ENCODE measurements at places on chromosomes 7 and 10.

GRCh38 chr7:28840592-28840995 is 117.5 kb downstream of the TRIL start:
- DNase-seq: no peak

DNA sequence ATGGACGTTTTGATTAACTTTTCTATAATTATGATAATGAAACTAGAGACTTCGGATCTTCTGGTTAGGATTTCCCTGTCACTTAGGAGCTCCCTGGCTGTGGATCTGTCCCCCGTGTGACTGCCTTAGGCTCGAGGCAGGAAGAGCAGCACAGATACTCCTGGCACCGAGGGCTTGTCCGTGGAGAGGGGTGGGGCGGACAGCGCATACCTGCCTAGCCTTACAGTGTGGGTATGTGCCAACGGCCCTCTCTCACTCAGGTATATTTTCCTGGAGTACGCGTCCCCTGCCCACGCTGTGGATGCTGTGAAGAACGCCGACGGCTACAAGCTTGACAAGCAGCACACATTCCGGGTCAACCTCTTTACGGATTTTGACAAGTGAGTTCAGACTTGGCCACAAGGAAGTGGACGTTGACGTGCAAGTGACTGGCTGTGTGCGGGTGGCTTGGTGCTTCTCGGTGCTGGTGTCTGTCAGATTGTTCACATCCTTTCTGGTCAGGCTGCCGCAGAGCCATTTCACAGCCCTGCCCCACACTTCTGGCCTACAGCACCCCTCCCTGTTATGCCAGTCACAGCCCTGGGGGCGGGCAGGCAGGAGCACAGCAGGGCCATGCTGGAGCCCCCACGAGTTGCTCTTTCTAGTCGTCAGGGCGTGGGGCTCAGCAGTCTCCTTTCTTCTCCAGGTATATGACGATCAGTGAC is 7.9 kb downstream of the EIF3B start:
- no peak for DNase-seq

DNA sequence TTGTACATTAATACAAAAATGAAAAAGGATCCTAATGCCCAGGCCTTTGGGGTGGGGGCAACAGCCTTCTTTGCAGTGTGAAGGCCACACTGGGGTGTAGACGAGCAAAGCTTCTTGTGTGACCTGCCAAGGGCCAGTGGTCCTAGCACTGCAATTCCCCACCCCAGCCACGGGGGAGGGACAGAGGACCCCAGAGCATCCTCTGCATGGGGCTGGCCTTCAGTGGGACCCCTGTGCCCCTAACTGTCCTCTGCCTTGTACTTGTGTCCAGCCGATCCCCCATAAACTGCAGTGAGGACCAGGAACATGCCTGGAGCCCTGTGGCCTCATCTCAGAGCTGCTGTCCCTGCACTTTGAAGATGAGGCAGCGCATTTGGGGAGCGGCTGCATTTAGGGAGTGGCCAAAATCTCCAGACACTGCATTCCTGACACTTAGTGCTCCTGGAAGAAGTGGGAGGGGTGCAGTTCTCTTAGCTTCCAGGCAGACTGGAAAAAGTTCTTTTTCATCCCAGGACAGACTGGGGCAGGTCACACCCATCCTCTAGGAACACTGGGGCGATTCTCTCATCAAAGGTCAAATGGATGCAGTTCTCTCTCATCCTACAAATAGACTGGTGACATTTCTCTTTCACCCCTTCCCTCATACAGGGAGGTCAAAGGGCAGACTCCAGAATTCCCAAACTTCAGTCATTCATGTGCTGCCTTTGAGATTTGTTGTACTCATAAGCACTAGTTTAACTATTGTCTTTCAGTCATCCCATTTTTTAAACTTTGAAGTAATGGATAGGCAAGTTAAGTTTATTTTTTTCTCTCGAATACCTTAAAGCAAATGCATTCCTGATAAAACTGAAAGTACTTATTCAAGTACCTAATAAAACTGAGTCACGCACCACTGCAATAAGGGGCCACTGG is 922 bp upstream of the MYO1G start:
- DNase-seq: no peak

GRCh38 chr10:88989824-88990383 is 694 bp upstream of the FAS start:
- DNase-seq: peak; percentile 64

DNA sequence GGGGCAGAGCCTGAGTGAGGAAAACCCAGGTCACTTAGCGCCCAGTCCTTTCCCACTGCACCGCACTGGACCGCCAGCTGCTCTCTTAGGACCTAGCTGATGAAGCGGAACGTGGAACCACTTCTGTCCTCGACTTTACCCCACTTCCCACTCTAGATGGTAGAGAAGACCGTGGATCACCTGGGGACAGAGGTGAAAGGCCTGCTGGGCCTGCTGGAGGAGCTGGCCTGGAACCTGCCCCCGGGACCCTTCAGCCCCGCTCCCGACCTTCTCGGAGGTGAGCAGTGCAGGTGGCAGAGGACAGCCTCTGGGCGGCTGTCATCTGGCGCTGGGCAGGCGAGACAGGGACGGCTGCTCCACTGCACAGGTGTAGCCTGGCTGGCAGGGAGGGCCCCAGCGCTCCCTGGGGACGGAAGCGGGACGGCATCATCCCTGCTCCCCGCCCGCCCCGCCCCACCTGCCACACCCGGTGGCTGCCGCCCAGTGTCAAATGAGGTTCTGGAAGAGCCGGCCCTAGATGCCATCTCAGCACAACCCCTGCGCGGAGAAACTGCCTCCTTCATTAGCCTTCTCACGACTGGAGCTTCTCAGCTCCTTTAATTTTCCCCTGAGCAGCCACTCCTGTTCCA is 11.7 kb downstream of the PLAC9 start:
- DNase-seq: no peak

DNA sequence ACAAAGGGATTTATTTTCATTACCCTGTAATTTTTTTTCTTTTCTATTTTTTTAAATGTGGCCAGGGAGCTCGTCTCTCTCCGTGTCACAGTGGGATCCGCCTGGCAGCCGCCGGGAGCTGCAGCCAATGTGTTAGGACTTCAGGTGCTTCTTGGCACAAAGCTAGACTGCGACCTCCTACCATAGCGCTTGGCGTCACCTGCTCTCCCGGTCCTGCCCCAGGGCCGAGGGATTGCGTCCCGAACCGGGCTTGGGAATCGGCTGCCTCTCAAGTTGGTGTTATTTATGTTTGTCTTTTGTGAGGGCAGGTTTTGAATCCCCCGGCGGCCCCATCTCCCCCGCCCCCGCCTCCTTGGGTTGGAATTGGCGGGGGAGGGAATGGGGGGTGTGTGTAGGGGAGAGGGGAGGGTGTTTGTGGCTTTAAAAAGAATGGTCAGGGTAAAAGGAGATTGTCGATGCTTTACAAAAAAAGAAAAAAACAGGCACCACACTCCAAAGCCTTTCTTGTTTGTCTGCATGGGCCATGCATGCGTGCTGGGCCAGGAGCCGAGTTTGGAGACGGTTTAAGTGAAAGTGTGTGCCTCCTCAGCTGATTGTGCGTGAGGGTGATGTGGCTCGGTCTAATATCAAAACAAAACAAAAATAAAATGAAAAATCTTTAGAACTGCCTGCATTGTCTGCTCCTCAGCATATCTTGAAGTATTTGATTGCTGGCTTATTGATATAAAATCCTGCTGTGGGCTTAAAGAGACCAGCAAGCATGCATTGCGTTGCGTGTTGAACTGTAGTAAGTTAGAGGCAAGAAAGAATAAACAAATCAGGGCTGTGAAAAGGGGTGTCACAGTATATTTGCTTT is 1.2 kb downstream of the PPP1R9A start:
- peak; percentile 36 for DNase-seq

- no peak for DNase-seq
These were observed 330.1 kb upstream of the LRGUK start for GRCh38 chr7:133796782-133797745.

GRCh38 chr7:13293264-13294002 is 606.0 kb downstream of the ARL4A start:
- no peak for DNase-seq

- no peak for DNase-seq
These were observed 109.8 kb downstream of the SH3PXD2A start for GRCh38 chr10:103745341-103746247.

- DNase-seq: no peak
These were observed 126.3 kb downstream of the CACNA2D1 start for GRCh38 chr7:82317257-82317721.

- no peak for DNase-seq
These were observed 27.8 kb upstream of the EBLN1 start for GRCh38 chr10:22245567-22245966.
